ENCODE measurements at places on chromosomes 2 and 18. TPM values are rescaled to one million over a fixed set of nuclear protein-coding genes. Genes with fewer than 3 reads are reported as not detected.
A peak's percentile ranks its signal among the peaks of the same experiment; 100 is the strongest.

The CIDEA gene
- not detected for total RNA-seq

GRCh38 chr2:241914542-241914941 is 45.0 kb downstream of the RTP5 start:
- DNase-seq: no peak
- no peaks in the 10 kb centered on the region for H3K4me1 ChIP-seq
- H3K27ac ChIP-seq: no peak overlapping the region
- H3K27me3 ChIP-seq: no peaks in the 10 kb centered on the region

DNA sequence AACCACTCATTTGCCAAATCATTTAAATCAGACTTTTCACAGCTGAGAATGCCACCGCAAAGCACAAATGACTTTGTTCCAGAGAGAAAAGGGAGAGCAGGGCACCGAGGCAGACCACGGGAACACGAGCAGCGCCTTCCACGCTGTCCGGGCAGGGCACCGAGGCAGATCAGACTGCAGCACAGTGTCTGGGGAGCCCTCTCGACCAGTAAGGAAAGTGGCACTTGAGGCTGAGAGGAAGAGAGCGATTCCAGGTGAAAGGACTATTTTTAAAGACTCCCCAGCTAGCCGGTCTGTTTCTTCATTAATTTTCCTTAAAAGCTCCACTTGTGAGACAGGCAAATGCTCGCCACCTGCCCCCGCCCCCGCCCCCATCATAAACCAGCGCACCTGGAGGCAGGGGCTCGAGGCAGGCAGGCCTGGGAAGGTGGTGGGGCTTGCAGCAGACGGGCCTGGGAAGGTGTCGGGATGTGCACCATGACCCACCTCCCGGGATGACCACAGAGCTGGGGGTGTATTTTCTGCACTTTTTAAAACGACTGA is 80.9 kb upstream of the CTDP1 start:
- peaks cover 4% of the 10 kb centered on the region for H3K27me3 ChIP-seq
- no peaks in the 10 kb centered on the region for H3K36me3 ChIP-seq
- no peaks in the 10 kb centered on the region for H3K4me1 ChIP-seq
- H3K4me3 ChIP-seq: no peak overlapping the region

The ASXL3 gene
- not detected for total RNA-seq

DNA sequence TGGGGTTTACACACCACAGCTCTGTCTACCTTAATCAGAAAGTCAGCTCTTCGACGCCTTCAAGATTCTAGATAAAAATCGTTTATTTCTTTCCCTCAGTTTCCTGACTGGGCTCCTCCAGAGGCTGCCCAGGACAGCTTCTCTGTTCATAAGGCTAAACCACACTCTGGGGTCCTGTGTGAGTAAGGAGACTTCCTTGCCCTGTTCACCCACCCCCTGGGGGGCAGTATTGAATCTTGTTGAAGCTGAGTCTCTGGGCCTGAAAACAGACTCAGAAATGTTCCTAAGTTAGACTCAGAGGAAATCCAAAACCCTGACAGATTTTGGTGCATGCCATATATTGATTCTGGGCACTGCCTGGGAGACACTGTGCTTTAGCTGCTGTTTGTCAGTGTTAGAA is 43.0 kb downstream of the G6PC2 start:
- no peak overlapping the region for H3K27ac ChIP-seq
- H3K27me3 ChIP-seq: peaks cover 2% of the 10 kb centered on the region
- no peaks in the 10 kb centered on the region for H3K36me3 ChIP-seq
- no peak overlapping the region for H3K4me3 ChIP-seq
- H3K4me1 ChIP-seq: no peaks in the 10 kb centered on the region

The TOGARAM2 gene
- total RNA-seq: not detected

The NGEF gene
- not detected for total RNA-seq

GRCh38 chr2:127576433-127577207 is 41.1 kb downstream of the MYO7B start:
- H3K4me3 ChIP-seq: peak overlapping the region; percentile 50
- no peak for DNase-seq
- no peaks in the 10 kb centered on the region for H3K36me3 ChIP-seq
- H3K4me1 ChIP-seq: peaks cover 64% of the 10 kb centered on the region

GRCh38 chr2:207012461-207012860 is 73.1 kb downstream of the CPO start:
- no peaks in the 10 kb centered on the region for H3K4me1 ChIP-seq
- H3K4me3 ChIP-seq: no peak overlapping the region
- H3K27me3 ChIP-seq: peaks cover 11% of the 10 kb centered on the region
- no peak for DNase-seq
- H3K27ac ChIP-seq: no peak overlapping the region

DNA sequence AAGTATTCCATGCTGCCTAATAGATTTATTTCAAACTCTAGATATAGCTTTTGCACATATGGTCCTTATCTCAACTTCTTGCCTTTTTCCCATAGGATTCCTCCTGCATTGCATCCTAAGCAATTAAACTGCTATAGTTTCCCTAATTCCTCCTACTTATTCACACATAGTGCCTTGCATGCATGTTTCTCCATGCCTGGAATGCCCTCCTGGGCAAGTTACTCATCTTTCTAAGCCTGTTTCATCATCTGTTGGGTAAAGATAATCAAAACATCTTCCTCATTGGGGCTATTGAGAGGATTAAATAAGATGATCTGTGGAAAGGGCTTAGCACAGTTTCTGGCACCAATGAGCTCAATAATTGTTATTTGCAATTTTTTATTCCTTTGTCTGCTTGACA is 726.5 kb downstream of the SLC4A3 start:
- no peak for DNase-seq
- H3K27me3 ChIP-seq: no peaks in the 10 kb centered on the region
- no peaks in the 10 kb centered on the region for H3K4me1 ChIP-seq
- no peak overlapping the region for H3K4me3 ChIP-seq
- H3K27ac ChIP-seq: no peak overlapping the region

The NTSR2 gene
- not detected for total RNA-seq

GRCh38 chr2:108607706-108608301 is 73.5 kb downstream of the LIMS1 start:
- no peak overlapping the region for H3K4me3 ChIP-seq
- no peak for DNase-seq
- peaks cover 2% of the 10 kb centered on the region for H3K36me3 ChIP-seq
- H3K4me1 ChIP-seq: peaks cover 46% of the 10 kb centered on the region

- H3K4me3 ChIP-seq: no peak overlapping the region
- H3K36me3 ChIP-seq: no peaks in the 10 kb centered on the region
- H3K4me1 ChIP-seq: no peaks in the 10 kb centered on the region
- H3K27me3 ChIP-seq: no peaks in the 10 kb centered on the region
Observed at GRCh38 chr2:114745700-114746099, 303.3 kb downstream of the DPP10 start.

DNA sequence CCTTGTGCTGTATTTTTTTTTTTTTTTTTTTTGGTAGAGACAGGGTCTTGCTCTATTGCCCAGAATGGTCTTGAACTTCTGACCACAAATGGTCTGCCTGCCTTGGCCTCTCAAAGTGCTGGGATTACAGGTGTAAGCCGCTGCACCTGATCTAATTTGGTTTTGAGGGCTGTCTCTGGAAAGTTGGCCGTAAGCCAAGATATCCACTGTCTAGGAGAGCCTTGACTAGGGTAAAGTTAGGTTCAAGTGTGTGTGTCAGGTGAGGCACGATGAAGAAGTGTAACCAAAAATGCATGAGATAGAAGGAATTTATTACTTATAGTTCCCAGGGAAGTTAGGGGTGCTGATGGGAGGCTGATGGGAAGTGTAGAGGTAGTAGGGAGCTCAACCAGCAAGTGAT is 46.7 kb downstream of the INO80C start:
- H3K4me1 ChIP-seq: no peaks in the 10 kb centered on the region
- DNase-seq: no peak
- H3K4me3 ChIP-seq: no peak overlapping the region
- no peaks in the 10 kb centered on the region for H3K36me3 ChIP-seq

DNA sequence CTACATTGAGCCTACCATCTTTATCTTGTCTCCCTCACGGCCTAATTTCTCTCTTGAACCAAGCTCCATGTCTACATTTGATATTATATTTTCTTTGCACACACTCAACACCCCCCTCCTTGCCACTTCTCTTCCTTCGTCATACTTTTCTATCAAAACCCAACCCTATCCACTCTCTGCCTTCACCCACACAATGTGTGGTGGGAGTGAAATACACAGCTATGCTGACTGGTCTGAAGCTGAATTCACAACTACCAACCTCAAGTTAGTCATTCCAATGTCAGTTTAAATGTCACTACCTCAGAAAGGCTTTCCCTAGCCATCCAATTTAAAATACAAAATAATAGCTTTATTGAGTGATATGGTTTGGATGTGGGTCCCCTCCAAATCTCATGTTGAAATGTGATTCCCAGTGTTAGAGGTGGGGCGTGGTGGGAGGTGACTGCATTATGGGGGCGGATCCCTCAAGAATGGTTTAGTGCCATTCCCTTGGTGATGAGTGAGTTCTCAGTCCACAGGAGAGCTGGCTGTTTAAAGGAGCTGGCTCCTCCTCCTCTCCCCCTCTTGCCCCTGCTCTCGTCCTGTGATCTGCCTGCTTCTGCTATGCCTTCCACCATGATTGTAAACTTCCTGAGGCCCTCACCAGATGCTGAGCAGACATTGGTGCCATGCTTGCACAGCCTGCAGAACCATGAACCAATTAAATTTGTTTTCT is 112.1 kb downstream of the DTNB start:
- H3K4me1 ChIP-seq: peaks cover 56% of the 10 kb centered on the region
- no peaks in the 10 kb centered on the region for H3K27me3 ChIP-seq
- H3K27ac ChIP-seq: no peak overlapping the region
- no peak for DNase-seq
- no peak overlapping the region for H3K4me3 ChIP-seq

DNA sequence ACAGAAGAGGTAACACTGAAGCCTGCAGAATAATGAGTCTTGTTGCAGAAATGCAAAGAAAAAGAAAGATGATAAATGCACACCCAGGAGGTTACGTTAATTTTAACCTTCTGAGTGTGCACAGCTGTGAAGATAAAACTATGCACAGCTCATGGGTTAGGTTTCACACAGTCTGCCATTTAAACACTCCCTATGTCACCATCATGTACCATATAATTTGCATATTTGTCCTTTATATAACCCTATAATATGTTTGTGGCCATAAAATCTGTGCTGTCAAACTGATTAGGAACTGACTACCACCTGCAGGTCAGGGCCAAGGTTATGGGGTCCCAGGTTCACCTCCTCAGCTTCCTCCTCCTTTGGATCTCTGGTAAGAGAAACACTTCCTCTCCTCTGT is 205.5 kb downstream of the RPIA start:
- H3K4me1 ChIP-seq: peaks cover 18% of the 10 kb centered on the region
- no peaks in the 10 kb centered on the region for H3K27me3 ChIP-seq
- peak overlapping the region; percentile 63 for H3K27ac ChIP-seq
- no peak for DNase-seq
- H3K36me3 ChIP-seq: peaks cover 3% of the 10 kb centered on the region

The CIB4 gene
- total RNA-seq: not detected

DNA sequence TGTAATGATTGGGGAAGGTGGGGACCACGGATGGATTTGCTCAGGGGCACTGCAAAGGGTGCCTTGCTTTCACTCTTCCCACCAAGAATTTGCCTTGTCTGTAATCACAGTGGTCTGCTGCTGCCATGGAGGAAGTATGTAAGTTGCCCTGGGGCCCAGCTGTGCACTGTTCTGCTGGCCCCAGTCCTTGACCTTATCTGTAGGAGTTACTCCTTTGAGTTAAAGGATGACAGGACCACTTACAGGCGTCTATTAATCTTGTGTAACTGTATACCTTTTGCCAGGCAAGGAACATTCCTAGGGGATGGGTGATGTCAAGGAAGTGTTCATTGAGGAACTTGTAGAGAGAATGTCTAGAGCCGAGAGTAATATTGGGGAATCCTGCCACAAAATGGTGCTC is 212.8 kb upstream of the LRRTM1 start:
- no peak overlapping the region for H3K27ac ChIP-seq
- H3K4me3 ChIP-seq: no peak overlapping the region
- no peaks in the 10 kb centered on the region for H3K27me3 ChIP-seq
- no peaks in the 10 kb centered on the region for H3K4me1 ChIP-seq

DNA sequence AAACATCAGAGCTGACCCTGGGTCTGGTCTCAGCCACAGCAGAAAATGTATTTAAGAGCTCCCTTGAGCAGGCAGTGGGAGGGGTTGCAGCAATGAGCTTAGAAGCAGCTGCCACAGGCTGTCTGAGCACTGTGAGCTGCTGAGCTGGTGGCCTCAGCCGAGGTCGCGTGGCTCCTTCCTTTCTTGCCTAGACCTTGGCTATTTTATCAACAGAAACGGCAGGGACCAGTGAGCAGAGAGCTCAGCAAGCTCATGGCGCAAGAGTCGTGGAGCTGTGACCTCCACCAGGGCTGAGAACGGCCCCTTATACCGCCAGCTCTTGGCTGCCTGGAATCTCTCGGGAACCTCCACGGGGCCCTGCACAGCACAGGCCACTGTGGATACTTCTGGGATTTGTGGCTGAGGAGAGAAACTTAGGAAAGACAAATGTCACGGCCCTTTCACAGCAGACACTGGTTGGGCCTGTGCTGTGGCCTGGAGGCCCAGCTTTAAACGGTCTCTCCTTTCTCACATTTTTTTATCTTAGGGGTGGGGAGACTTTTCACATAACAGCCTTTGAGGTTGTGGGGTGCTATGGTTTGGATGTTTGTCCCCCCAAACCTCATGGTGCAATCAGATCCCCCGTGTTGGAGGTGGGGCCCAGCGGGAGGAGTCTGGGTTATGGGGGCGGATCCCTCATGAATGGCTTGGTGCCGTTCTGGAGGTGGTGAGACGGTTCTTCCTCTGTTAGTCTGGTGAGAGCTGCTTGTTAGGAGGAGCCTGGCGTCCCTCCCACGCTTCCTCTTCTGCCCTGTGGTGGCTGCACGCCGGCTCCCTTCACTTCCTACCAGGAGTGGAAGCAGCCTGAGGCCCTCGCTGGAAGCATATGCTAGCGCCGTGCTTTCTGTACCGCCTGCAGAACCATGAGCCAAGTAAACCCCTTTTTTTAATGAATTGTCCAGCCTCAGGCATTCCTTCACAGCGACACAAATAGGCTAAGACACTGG is 1.7 kb downstream of the ALLC start:
- peaks cover 3% of the 10 kb centered on the region for H3K27me3 ChIP-seq
- peaks cover 27% of the 10 kb centered on the region for H3K4me1 ChIP-seq
- no peaks in the 10 kb centered on the region for H3K36me3 ChIP-seq
- no peak overlapping the region for H3K27ac ChIP-seq

The HOXD13 gene
- total RNA-seq: not detected

DNA sequence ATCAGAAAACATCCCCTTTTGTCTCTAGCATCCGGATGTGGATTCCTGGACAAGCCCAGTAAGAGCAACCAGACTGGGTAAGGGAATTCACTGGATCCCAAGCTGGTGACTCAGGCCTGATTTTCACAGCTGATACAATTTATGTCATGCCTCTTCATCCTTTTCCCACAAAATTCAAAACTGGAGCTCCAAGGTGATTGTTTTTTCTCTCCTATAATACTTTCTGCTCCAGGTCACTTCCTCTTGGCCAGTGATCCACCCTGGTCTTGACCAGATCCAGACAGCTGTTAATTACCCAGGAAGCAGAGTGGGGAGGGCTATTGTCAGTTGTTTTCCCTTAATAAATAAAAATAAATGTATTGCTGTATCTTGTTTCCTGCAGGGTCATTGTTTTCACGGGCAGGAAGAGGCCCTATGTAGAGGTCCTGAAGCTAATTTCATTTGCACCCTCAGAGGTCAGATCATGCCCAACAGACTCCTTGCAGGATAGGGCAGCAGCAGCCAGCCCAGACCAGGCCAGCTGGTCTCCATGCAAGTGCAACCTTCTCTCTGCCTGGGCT is 57.6 kb downstream of the EVA1A start:
- no peaks in the 10 kb centered on the region for H3K36me3 ChIP-seq
- H3K4me3 ChIP-seq: no peak overlapping the region
- H3K27ac ChIP-seq: no peak overlapping the region

The REG1A gene
- not detected for total RNA-seq

All from activated B cell treated with CpG ODN at 0.5 μM for 24 hours (primary cell).